Kidney capillary endothelial cell (primary cell): ENCODE measurements at places on chromosomes 11 and 22.

- no peak for DNase-seq
Observed at GRCh38 chr11:35600331-35600838, 17.9 kb upstream of the FJX1 start.

DNA sequence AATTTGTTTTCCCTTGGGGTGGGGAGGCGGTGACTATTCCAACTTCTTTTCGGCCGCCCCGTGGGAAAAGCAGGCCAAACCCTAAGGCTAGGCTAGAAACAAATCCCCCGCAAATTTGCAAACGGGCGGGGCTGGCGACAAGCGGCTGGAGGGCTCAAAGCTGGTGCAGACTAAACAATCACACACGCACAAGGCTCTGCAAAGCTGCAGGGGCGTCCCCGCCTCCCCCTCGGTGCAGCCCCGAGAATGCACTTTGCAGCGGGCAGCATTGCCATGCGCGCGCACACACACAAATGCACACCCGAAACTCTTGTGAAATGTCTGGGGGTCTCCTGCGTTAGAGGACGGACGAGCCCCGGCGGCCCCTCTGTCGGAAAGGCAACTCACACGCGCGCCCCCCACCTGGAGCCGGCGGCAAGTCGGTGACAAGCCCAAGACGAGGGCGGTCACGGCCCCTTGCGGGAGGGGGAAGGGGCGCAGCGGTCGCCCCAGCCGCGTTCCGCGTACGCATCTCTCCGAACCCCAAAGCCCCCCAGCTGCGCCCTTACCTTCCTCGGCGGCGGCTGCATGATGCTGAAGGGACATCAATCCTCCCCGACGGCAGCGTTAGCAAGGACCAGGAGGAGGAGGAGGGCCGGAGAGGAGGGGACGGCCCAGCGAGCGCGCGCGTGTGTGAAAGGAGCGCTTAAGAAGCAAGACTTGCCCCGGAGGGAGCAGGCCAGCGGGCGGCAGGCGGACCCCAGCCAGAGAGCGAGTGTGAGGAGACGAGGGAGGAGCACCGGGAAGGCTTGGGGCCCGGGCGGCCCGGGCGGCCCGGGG, 600 bp downstream of the FCHSD2 start:
- no peak for DNase-seq

- no peak for DNase-seq
Observed at GRCh38 chr11:114147375-114148012, 88.0 kb downstream of the ZBTB16 start.

DNA sequence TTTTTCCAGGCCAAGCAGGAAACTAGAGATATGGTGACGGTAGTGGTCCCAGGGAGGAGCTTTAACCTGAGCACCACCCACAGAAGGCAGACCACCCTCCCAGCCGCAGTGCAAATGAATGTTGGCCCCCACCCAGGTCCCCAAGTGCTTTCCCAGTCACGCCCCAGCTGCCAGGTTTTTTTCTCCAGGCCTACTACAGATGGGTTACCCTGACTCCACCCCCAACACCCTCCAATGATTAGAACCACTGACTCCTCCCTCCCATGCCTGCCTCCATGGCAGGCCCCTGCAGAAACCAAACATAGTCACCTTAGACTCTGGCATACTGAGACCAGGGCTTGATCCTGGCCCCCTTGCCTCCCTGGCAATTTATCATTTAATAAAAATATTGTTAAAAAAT, 58.7 kb upstream of the CHST1 start:
- no peak for DNase-seq

- no peak for DNase-seq
Observed at GRCh38 chr11:76676636-76677457, 6.3 kb upstream of the LRRC32 start.

GRCh38 chr11:126660761-126661425, 305.4 kb downstream of the ST3GAL4 start:
- DNase-seq, result no peak

- DNase-seq, result no peak
Observed at GRCh38 chr22:17234144-17234623, 14.9 kb upstream of the ADA2 start.

- DNase-seq, result no peak
Observed at GRCh38 chr11:114664641-114665040, 13.7 kb upstream of the NXPE2 start.

- DNase-seq, result no peak
Observed at GRCh38 chr11:68043029-68043348, 4.2 kb downstream of the TCIRG1 start.

GRCh38 chr11:830295-831117, 2.2 kb upstream of the CD151 start:
- no peak for DNase-seq

DNA sequence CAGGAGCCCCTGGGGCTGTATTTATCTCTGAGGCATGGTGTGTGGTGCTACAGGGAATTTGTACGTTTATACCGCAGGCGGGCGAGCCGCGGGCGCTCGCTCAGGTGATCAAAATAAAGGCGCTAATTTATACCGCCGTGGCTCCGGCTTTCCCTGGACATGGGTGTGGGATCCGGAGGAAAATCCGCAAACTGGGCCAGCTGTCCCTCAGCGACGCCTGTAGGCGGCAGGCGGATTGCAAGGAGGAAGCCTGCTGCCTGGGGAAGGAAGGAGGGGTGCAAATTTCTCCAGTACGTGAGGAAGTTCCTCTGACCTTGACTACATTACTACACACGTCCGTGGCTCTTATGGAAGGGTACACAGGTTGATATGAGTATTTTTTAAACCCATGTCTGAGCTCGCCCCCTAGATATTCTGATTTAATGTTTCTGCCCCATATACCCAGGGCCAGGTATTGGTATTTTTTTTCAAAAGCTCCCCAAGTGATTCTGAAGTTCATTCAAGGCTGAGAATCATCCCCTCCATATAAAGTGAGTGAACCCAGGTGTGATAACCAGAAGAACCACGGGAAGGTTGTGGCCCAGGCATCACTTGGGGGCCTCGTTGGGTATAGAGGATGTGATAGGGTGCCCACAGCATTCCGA, 2.8 kb downstream of the MYOD1 start:
- DNase-seq, result no peak

- DNase-seq, result no peak
Observed at GRCh38 chr11:115525531-115526006, 21.4 kb upstream of the CADM1 start.

DNA sequence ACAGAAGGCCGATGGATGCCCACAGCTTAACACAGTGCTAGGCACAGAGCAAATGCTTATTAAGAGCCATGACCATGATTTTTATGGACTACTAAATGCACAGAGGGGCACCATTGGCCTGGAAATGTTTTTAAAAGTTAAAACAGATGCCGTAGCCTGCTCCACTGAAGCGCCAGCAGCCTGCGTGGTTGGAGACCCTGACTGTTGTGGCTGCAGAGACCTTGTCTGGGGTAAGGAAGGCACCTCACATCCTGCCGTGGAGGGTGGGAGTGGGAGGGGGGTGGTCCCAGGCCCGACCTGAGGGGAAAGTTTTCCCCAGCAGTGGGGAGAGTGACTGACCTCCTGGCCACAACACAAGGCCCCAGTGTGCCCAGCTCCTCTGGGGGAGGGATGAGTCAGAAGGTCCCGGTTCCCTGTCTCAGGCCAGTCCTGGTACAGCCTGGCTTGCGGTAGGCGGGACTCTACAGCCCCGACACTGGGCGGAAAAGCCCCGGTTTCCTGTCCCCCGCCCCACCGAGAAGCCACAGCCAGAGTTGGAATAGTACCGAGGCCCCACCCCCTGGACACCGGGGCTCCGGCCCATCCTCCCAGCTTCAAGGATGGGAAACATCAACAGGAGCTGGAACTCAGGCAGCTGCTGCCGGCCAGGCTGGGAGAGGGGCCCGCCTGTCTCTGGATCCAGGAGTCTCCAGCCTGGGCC, 7.0 kb downstream of the CHST1 start:
- DNase-seq, result peak; percentile 89

GRCh38 chr11:19848219-19848618, 135.6 kb downstream of the NAV2 start:
- no peak for DNase-seq

GRCh38 chr11:66109294-66109693, 39.2 kb downstream of the PACS1 start:
- DNase-seq, result no peak

- DNase-seq, result no peak
Observed at GRCh38 chr11:119594639-119595249, 134.3 kb downstream of the NECTIN1 start.

- no peak for DNase-seq
Observed at GRCh38 chr11:94568717-94569116, 1.5 kb downstream of the PIWIL4 start.

- DNase-seq, result no peak
Observed at GRCh38 chr11:31786996-31787685, 24.0 kb downstream of the PAX6 start.

DNA sequence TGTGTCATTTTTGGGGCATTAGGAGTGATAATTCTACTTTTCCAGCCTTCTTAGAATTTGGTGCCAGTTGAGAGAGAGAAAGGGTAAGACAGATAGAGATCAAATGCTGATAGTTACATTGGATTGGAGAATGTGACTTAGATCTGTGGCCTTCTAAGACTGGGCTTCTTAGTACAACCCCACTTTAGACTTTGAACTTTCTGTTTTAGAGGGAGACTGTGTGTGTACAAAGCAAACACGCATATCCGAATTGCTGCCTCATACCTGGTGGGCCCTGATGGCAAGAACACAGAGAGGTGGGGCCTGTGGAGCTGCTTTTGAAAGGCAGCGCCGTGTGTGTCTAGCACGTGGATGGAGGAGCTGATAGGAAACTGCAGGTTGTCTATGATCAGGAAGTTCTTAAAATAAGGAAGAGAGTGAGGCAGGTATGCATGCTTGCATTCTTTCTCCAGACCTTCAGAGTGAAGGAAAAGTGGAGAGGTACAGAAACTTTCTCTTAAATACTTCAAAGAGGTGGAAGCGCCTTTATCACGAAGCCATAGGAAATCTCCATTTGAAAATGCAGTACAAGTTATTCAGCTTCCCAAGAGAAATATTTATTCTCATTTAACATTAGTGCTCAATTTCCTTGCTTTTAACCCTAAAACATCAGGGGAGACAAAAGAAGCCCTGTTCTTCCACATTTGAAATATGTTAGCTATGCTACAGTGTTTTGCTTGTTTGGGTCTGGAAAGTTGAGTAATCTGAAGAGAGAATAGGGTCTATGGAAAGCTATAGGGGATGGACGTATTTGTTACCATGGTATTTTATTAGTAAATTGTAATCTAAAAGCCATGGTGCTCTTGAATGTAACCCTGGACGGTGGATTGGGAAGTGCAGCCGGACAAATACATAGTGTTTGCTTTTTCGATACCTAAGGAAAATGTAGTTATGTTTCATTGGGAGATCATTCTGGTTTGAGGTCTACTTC, 13.7 kb downstream of the PDHX start:
- no peak for DNase-seq

GRCh38 chr11:128881221-128881620, 9.9 kb upstream of the KCNJ5 start:
- no peak for DNase-seq

- DNase-seq, result no peak
Observed at GRCh38 chr11:1866776-1867175, 13.9 kb downstream of the LSP1 start.

GRCh38 chr22:26016916-26017315, 152.3 kb upstream of the SEZ6L start:
- no peak for DNase-seq

- no peak for DNase-seq
Observed at GRCh38 chr22:36595154-36595553, 66.2 kb upstream of the EIF3D start.

DNA sequence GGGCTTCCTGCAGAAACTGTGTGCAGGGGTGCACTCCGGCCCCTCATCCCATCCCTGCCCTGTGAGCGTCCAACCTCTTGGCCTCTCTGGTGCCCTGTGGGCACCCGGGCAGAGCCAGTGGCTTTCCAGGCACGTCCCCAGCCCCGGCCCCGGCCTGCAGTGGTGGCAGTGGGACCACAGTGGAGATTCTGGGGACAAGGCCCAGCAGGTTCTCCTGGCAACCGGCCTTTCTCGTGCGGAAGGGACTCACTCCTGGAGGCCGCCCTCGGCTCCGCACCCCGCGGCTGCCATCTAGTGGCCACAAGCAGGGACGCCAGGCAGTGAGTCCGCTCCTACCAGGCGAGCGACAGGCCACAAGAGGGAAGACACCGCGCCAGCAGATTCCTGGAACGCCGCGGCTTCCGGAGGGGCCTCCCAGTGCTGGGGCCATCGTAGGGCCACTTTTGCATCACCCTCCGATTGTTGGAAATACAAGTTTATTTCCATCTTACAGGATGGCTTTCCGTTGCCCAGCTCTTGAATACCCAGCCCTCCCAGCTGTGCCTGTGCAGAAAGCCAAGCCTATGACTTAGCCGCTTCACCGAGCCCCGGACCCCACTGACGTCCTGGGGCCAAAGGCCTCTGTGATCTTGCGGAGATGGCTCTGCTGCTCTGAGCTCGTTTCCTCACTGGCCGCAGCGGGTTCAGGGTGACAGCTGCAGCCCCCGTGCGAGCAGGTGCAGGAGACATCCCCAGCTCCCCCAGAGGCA, 357.3 kb downstream of the CTTN start:
- peak; percentile 64 for DNase-seq

DNA sequence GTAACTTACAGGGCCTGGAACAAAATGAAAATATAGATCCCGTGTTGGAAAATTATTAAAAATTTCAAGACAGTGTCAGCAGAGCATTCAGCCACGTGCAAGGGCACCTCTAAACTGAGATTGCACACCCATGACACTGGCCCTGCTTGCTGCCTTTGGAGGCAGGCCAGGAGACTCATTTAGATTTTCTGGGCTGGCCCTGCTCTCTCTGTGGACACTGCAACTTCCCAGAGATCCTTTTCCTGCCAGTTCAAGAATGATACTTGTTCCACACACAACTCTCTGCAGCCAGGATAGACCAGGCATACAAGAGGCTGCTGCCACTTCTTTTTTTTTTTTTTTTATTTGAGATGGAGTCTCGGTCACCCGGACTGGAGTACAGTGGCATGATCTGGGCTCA, 56.7 kb upstream of the PTPRJ start:
- no peak for DNase-seq

DNA sequence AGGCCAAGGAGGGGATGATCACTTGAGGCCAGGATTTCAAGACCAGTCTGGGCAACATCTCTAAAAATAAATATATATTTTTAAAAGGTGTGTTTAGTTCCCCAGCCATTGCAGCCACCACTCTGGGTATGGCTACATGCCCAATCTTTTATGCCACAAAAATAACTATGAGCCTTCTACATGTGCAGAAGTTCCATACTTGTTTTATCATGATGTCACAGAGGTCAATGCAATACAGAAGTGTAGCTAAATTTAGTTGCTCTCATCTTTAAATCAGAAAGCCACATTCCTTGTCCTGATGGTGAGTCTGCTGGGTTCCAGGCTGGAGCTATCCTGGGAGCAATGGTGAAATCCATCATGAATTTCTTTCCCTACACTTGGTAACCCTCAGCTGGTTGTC, 436.3 kb downstream of the DYNC2H1 start:
- no peak for DNase-seq

- DNase-seq, result peak; percentile 7
Observed at GRCh38 chr11:74179234-74180052, 8.4 kb downstream of the PPME1 start.

GRCh38 chr11:9228091-9228490, 37.1 kb downstream of the DENND5A start:
- no peak for DNase-seq
